ENCODE measurements at places on chromosomes 1 and 21.

- no peak for DNase-seq
These were observed at the start of gene MTARC2 for GRCh38 chr1:220748089-220748934. TSS of gene MTARC2 (plus strand) at chr1:220748322. CDS start at chr1:220748532, 210 bp downstream.

GRCh38 chr1:6259491-6260362 lies 1.2 kb downstream of the GPR153 start:
- DNase-seq, result peak; percentile 64

DNA sequence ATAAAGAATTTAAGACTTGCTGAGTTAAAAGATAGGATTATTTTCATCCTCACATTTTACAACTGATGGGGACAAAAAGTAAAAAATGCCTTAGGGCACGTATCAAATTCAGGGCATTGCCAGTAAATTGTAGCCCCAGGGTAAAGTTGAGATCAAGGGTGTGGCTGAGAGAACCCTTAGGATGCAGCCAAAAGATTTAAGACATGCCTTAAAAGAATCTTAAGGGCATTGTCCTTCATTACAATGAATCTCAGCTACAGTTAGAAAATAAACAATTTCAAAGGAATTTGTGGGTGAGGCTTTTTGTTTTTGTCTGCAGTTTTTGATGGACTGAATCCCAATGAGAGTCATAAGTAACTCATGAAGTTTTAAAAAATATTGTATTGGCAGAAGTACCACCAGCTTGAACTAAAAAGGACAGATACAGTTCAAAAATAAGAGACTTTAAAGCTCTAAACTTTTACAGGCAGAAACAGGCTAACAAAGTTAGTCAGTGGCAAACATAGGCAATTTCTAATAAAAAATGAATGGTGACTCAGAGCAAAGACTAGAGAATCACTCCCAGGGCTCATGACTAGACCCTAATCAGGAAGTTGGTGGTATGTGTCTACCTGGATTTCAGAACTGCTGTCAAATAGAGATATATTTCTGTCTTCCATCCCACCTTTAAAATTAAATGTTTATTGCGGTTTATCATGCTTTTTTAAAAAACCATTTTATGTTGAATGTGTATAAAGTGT lies 165.1 kb upstream of the SNX7 start:
- no peak for DNase-seq

GRCh38 chr21:37631319-37632117 lies 264.9 kb downstream of the DYRK1A start:
- DNase-seq, result no peak

GRCh38 chr1:223704921-223705878 lies 7.1 kb upstream of the CAPN2 start:
- no peak for DNase-seq

GRCh38 chr1:145916745-145917144 lies 1.8 kb downstream of the PEX11B start:
- no peak for DNase-seq

DNA sequence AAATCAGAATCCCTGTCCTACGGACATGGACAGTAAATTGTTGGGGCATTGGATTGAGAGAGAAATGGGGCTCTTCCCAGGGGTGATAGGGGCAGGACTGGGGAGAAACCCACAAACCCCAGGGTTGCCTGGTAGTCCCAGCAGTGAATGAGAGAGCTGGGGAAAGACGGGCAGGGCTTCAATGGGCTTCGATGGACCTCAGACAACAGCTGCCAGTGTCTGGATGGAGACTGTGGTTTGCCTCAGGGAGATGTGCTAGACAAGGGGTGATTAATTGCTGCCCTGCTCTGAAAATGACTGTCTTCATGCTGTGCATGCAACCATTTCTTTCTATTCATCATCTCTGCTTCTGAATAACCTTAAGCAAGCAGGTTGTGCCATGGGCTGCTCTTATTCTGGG lies 7.4 kb downstream of the GPR25 start:
- no peak for DNase-seq

DNA sequence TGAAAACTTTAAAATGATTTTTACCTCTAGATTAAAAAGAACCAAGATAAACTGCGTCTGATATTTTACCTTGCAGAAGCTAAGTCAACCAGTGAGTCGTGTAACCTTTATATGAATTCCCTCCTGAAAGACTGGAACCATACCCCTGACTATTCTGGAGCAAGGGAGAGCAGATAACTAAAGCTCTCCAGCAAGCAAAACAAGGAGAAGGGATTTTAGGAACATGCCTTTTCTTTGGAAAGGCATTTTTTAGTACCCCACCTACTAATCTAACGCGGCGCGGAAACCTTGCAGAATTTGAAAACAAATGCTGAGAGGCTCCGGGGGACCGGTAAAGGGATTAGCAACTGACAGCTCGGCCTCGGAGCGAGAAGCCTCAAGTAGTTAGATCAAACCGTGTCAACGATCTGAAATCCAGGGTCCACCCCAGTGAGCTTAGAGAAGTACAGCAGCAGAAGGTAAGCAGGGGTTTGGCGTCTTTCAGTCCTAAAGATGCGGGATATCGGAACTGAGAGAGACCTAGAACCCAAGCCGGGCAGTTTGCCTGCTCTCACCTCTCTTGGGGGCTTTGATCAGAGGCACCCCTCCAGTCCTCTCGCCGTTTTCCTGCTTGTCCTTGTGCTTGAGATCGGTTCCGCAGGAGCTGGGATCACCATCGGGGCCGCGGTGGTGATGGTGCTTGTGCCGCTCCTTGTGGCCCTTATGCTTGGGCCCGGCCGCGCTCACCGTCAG lies 954 bp downstream of the RSBN1 start:
- DNase-seq, result peak; percentile 26

DNA sequence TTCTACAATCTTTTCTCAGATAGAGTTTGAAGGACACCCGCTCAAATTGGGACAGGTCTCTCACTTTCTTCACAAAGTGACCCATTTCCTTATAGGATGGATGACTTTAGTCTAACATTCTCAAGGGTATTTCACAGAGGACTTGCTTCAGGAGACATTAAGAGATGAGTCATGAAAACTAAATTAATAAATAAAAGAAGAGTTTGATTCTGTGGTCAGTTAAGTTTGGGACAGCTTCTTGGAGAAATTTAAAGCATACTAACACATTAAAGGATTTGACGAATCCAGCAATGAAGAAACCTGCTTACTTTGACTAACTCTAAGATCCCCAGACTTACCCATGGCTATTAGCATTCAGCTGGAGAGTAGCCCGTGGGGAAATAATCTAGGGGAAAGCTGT lies 95.6 kb upstream of the RAB3GAP2 start:
- DNase-seq, result no peak

- DNase-seq, result no peak
These were observed 25.8 kb downstream of the KCNA10 start for GRCh38 chr1:110493059-110493699.

- DNase-seq, result no peak
These were observed 59.2 kb upstream of the KCNK2 start for GRCh38 chr1:215023155-215023832.
